ENCODE measurements at places on chromosomes 5 and 9.

DNA sequence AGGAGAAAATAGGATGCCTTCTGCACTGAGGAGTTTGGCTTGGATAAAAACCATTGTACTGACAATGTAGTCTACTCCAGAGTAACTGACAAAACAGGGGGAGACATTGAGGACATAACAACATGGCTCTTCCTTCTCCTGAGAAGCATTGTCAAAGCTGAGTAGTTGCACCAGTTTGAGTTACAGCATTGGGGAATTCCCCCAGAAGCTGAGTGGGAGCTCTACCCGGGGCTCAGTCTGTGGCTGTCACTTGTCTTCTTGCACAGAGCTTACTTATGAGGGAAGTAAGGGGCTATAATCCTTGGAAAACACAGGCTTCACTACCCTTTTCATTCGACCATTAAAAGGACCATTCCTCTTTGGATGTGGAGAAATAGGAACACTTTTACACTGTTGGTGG is 21.2 kb downstream of the HSPB3 start:
- no peak for DNase-seq

GRCh38 chr5:160835818-160836528 is 16.0 kb downstream of the ATP10B start:
- no peak for DNase-seq

- no peak for DNase-seq
Observed at GRCh38 chr9:83062651-83063527, at the start of gene RASEF. Gene RASEF (minus strand): TSS chr9:83063142. CDS start chr9:83062867, 275 bp downstream.

- no peak for DNase-seq
Observed at GRCh38 chr5:134127376-134127861, 12.9 kb downstream of the TCF7 start.

GRCh38 chr9:10204276-10204675 is 408.5 kb downstream of the PTPRD start:
- no peak for DNase-seq

Data from germinal center (tissue), 1 donor.